ENCODE measurements at places on chromosomes 2 and 18.

DNA sequence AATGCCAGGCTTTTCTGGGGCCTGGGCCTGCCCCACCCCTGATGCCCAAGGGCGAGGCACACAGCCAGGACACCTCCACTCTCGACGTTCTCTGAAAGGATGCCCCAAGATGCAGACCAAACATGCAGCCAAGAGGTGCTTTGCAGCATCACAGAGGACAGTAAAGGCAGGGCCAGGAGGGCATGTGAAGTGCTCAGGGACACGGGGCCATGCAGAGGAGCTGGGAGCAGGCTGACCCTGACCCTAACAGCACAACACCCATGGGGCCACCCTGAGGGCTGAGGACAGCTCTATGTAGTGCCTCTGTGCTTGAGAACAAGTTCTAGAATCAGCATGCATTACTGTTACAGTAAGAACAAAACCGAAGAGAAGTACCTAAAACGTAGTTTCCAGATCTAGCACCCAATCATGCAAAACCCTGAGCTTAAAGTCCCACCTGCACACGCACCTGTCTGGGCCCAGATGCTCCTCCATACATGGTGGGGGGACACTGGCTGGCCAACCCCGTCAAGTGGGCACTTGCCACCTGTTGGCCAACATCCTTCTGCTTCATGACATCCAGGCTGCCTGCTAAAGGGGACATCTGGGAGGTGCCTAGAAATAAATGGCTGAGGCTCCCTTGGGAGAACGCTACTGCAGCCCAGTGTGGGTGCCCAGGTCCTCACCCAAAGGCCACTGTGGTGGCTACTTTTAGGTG, 15.4 kb downstream of the HS6ST1 start:
- DNase-seq: no peak

DNA sequence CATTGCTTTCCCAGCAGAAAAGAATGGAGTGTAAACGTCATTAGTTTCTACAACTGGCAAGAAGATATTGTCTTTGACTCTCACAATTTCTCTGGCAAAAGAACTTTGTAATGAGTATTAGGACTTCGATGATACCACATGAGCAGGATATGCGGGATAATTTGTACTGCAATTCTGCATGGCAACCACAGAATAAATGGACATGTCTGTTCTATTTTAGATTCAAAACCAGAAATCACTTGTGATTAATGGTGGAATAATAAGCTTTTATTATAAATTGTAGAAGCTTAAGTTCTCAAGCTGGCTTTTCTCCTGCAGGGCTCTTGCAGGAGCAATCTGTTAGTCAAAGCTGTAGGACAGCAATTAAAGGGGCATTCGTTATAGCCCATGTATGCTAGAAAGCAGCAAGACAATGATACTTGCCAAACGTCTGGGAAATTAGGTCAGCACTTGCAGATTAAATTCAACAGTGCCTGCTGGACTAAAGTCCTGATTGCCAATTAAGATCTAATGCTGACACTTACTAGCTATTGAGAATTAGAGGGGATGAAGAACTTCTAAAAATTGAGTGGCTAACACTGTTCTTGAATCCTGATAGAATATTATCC, 177.9 kb downstream of the PTH2R start:
- no peak for DNase-seq

DNA sequence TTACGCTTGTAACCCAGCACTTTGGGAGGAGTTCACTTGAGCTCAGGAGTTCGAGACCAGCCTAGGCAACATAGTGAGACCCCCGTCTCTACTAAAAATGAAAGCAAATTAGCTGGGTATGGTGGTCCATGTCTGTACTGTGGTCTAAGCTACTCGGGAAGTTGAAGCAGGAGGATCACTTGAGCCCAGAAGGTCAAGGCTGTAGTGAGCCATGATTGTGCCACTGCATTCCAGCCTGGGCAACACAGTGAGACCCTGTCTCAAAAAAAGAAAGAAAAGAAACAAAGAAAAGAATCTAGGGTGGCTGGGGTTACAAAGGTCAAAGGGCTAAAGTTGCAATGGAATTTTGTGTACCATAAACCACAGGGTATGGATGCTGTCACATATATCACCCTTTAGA, 41.3 kb downstream of the KIF3C start:
- no peak for DNase-seq

DNA sequence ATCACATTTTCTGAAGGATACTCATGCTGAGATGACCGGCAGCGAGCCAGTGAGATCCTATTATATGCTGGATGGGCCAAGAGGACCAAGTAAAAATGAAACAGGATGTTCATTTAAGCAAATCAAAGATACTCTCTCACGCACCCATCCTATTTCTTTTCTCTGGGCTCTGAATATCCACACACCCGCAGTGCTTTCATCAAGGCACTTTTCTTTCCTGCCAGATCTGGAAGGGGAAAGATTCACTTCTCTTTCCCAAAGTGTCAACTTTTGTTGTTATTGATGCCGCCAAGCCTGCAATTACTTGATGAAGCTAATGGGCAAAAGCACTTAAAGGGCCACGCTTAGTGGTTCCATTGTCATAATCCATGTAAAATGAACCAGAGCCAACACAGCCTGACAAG, 191.9 kb upstream of the CHAC2 start:
- no peak for DNase-seq

GRCh38 chr18:22745966-22746365, 187.2 kb upstream of the RBBP8 start:
- DNase-seq: no peak

GRCh38 chr2:23411752-23412431, 26.9 kb downstream of the KLHL29 start:
- no peak for DNase-seq

GRCh38 chr2:206573793-206574192, 68.5 kb upstream of the FAM237A start:
- DNase-seq: no peak

DNA sequence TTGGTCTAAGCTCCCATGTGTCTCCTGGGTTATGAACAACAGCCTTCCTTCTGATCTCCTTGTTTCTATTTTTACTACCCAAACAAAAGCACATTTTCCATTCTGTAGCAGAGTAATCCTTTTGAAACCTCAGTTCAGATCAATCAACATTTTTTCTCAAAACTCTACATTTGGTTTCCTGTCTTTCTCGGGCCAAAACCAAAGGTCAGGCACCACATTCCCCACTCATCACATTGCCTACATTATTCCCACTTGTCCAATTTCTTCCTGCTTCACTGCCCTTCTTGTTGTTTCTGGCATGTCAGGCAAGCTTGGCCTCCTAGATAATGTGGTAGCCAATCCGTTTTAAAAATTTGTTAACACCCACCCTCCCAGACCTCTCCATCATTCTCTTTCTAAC, 196.8 kb downstream of the PPP1R1C start:
- DNase-seq: no peak

GRCh38 chr2:129747500-129748125, 231.9 kb upstream of the RAB6C start:
- DNase-seq: no peak

- DNase-seq: peak; percentile 8
Measured at GRCh38 chr2:136116151-136116812, 1.7 kb downstream of the CXCR4 start.

DNA sequence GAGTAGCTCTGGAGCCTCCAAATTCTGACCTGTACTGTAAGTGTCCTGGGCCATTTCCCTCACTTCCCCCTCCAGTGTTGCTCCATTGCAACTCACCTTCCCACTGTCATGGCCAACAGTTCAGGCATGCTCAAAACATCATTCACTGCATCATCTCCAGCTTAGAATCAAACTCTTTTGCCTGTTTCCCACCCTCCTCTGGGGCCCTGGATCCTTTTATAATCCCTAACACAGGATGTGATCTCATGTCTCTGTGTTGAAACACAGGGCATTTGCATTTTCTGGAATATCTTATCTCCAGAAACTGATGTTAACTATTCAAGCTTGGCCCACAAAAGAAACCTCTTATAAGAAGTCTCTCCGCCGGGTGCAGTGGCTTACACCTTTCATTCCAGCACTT, 3.0 kb downstream of the DPP4 start:
- no peak for DNase-seq

DNA sequence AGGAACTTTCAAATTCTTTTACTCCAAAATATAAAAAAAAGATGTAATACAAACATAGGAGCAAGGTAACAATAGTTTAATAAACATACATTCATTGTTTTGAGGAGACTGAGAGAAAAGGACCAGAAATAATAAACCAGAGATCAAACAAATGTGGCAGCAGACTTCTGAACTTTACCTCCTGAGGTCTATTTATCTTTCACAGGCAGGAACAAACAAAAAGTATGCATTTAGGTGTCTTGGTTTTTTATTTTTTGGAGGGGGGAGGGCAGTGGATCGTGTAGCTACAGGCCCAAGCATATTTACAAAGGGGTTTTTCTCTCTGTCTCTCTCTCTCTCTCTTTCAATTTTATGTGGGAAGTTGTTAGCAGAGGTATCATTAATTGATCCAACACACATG, 5.6 kb downstream of the PPP4R1 start:
- DNase-seq: no peak

DNA sequence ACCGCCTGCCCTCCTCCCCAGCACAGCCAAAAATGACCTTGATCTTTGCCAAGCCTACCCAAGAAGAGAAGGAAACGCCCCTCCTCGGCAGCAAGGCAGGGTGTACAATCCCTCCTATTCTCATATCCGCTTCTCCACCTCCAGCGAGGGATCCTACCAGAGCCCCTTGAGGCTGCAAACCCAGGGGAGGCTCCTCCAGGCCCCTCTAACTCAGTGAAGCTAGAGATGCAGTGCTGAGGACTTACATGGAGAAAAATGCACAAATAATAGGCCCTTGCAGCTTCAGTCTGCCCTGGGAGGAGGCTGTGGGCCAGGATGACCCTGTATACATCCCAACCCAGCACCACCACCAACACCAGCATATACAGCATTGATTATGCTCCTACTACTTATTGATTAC, 46.9 kb upstream of the POMC start:
- no peak for DNase-seq

DNA sequence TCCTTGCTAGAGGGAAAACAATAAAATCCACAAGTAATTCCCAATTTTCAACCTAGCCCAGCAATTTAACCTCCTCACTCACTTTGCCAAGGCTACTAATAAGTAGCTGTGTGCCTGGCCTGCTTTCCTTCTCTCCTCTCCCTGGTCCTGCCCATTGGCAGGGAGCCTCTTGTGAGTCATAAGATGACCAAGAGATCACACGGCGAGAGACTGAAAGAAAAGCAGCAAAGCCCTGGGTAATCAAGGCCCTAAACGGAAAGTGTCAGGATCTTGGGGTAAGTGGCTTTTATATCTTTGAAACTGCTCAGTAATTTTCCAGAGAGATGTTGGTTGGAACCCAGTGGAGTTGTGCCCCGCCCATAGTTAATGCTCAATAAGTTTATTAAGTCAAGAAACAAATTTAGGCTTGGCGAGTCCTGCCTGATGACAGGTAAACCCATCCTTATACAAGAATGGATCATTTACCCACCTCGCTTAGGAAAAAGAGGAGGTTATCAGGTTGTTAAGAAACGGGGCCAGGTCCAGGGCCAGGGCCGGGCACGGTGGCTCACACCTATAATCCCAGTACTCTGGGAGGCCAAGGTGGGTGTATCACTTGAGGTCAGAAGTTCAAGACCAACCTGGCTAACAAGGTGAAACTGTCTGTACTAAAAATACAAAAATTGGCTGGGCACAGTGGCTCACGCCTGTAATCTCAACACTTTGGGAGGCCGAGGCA, 10.0 kb upstream of the ADAM17 start:
- peak; percentile 96 for DNase-seq

DNA sequence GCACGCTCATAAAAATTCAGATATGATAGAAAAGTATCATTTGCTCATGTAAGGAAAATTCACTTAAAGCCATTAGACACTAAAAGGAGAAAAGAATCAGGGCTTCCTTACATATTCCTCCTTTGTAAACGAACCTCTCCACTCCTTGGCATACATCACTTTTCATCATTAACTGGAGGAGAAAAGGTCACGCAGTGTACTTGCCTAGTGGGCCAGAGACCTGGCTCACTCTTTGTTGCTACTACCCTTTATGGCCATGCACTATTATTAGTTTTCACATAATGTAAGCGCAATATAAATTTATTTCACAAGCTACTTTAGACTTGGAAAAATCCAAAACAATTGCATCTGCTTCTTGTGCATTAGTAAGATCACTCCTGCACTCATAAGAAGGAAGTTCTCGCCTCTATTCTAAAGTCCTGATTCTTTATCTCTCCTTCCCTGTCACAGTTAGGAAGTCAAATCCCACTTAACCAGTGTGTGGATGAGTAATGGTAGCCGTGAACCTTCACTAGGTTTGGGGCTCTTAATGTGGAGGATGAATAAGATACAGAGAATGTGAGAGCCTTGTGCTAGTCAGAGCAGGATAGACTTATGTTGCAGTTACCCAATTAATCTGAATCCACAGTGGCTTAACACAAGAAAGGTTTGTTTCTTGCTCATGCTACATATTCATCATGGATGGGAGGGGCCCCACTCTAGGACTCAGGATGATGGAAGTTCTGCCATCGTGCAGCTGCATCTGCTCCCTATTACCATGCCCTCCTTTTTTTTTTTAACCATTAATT, 115.0 kb upstream of the GLS start:
- DNase-seq: peak; percentile 85

DNA sequence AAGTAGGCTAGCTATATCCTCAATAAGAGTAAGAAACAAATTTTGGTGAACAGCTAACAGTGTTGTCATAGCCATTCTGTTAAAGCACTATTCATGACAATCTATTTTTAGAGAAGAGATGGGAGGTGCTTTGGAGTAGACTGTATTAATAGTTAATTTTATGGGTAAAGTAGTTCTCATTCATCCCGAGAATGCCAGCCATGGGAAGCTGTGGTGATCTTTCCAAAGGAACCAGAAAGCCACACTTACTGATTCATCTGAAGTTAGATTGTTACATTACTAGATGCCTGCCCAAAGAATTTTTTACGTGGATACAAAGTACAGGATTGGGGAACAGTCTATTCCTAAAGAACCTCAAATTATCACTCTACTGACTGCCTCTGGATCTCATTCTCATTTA, 74.6 kb downstream of the ZRANB3 start:
- no peak for DNase-seq

- no peak for DNase-seq
Measured at GRCh38 chr2:121686902-121687301, 37.6 kb upstream of the CLASP1 start.

GRCh38 chr18:58222432-58223125, 178.6 kb downstream of the NEDD4L start:
- peak; percentile 48 for DNase-seq

DNA sequence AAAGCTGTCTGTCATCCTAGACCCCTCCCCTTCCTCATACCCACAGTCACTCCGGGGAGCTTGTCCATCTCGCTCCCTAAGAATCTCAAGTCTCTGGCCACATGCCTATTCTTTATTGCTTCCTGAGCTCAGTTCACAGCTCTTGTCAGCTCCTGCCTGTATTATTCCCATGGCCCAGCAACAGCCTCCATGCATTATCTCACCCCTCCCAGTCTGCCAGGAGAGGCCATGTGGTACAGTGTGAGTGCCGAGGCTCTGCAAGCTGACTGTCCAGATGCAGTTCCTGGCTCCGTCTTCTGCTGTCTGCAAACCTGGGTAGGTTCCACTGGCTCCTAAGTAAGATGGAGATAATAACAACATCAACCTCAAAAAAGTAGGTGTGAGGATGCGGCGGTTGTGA, 79.7 kb downstream of the MRPS9 start:
- DNase-seq: no peak

- DNase-seq: peak; percentile 82
Measured at GRCh38 chr2:64646007-64646880, 7.5 kb downstream of the SERTAD2 start.

Measured in ACHN (cell line).